Brain pericyte (primary cell): ENCODE measurements at places on chromosomes 5 and 9.

DNA sequence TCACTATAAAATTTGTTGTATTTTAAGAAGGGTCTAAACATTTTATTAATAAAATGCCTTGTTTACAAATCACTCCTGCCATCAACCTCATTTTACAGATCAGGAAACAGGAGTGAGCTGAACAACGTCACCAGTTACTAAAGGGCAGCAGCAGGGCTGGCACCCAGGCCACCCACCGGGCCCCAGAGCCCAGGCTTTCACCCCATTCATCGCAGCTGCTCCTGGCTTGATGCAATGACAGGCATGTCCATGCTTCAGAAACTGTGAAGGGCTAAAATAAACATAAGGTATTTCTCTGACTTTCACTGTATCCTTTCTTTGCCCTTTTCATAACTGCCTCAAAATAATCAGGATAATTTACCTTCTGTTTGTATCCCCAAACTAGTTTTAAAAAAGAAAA lies 18.1 kb downstream of the MED27 start:
- no peak for DNase-seq

GRCh38 chr5:59943452-59944113 lies 50.1 kb upstream of the PDE4D start:
- DNase-seq = no peak

- DNase-seq = no peak
These were observed 140.8 kb downstream of the TSSK1B start for GRCh38 chr5:113293975-113294310.

DNA sequence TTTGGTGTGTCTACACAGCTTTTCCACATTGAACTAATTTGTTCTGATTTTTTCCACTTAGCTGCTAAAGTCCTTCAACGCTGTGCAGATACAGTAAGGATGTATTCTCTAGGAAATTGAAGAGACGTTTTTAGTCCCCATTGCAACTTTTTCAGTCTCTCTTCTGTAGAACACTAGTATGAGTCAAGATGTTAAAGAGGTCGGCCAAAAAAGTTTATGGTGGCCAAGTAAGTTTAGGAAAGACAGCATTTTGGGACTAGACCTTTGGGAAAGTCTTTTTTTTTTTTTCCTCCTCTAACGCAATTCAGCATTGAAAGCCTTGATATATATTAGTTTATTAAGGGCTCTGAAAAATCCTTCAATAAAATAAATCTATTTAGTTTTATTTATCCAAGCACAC lies 243.5 kb upstream of the FBXL7 start:
- DNase-seq = no peak

DNA sequence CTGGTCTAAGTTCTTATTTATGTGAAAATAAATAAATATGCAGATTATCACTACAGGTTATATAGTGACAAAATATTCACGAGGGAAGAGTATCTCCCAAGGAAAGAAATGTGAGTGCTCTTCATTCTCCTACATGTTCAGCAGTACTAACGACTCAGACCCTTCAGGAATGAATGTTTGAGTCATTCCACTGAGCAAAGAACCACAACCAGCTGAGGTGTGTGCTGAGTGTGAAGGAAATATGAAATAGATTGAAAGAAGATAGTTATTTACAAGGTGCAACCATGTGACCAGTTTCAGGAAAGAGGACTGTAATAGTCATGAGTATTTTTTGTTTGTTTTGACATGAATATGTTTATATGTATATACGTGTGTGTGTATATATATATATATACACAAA lies 228.7 kb downstream of the TUSC1 start:
- DNase-seq = no peak

GRCh38 chr5:10451137-10451824 lies 9.6 kb downstream of the ROPN1L start:
- no peak for DNase-seq
